ENCODE measurements at places on chromosomes 1 and 21. TPM values are rescaled to one million over a fixed set of nuclear protein-coding genes. Genes with fewer than 3 reads are reported as not detected.

- no peak for DNase-seq
Observed at GRCh38 chr1:214224611-214225354, 56.2 kb upstream of the SMYD2 start.

Gene VWA5B1
- total RNA-seq, result 0.30 TPM

DNA sequence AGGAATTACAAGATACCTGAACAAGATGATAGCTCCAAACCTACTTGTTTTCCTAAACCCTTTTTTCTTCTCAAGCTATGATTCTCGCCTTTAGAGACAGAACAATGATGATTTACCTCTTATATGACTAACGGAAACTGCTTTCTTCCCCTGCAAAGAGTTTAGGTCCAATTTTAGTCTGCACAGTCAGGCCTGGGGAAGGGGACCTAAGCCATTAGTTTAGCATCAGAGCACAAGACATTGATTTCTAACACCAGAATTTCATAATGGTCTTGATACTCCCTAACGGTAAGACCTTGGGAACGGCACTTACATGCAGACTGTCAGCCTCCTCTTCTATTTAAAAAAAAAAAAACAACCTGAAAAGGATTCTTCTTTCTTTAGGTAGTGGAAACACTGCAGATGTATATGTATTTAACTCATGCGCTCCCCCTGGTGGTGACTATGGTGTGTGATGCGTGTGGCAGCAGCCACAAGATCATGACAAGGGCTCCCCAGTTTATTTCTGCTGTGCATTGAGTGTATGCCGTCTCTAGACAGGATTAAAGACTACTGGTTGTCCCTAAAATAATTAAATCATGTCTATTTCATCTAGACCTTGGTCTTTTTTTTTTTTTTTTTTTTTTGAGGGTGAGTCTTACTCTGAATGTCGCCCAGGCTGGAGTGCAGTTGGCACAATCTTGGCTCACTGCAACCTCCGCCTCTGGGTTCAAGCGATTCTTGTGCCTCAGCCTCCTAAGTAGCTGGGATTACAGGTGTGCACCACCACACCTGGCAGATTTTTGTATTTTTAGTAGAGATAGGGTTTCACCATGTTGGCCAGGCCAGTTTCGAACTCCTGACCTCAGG is 37.3 kb upstream of the TMEM222 start:
- peak; percentile 89 for DNase-seq

- no peak for DNase-seq
Observed at GRCh38 chr1:230705289-230706019, 8.5 kb downstream of the AGT start.

DNA sequence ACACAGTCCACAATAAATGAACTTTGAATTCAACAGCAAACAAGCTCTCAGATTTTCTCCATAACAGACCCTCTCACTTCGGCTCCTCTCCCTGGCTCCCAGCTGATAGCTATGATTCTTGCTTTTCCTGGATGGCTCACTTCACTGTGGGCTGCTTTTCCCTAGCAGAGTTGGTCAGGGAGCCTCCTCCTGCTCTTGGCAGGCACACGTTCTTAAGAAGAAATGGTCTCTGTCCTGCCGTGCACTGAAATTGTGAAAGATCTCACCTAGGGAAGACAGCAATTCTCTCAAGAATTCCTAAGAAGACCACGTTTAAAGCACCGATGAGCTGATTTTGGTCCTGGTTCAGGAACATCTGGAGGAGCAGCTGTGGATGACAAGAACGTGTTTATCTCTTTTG is 148.5 kb upstream of the KCNK2 start:
- DNase-seq, result no peak

- no peak for DNase-seq
Observed at GRCh38 chr1:113834716-113835115, 22.4 kb upstream of the RSBN1 start.

- DNase-seq, result no peak
Observed at GRCh38 chr1:59928996-59929395, 2.4 kb upstream of the CYP2J2 start.

Gene EXO1
- total RNA-seq, result 49.3 TPM

DNA sequence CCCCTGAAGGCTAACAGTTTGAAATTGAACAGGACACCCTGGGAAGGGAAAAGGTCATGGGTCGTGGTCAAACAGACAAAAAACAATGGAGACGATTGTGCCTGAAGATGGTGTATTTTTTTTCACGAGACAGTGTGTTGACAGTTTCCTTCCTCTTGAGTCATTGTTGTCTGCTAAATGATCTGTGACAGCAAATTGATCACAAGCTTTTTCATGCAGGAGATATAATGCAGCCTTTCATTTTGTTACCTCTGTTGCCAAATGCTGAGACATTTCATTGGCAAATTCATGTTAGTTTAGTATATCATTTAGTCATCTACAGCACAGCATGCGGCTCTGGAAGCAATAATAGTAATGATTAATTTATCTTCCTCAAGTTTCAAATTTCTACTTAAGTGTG is 27.7 kb downstream of the UBE2U start:
- no peak for DNase-seq

DNA sequence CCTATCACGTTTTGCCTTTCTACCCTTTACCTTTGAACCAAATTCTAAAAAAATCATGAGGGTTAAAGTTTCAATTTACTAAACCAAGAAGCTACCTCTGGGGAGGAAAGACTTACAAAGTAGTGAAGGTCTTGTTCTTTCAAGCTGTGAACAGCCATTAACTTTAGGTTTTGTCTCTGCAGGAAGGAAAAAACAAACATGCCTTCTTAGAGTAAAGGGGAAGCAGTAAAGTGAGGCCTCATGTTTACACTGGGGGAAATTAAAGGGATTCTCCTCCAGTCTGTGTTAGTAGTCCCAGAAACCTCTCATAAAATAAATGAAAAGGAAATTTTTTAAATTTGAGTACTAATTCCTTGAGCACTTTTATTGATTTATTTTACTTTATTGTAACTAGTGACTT is 780.2 kb upstream of the ADGRL2 start:
- DNase-seq, result no peak

Gene S100A11
- 44.7 TPM for total RNA-seq

DNA sequence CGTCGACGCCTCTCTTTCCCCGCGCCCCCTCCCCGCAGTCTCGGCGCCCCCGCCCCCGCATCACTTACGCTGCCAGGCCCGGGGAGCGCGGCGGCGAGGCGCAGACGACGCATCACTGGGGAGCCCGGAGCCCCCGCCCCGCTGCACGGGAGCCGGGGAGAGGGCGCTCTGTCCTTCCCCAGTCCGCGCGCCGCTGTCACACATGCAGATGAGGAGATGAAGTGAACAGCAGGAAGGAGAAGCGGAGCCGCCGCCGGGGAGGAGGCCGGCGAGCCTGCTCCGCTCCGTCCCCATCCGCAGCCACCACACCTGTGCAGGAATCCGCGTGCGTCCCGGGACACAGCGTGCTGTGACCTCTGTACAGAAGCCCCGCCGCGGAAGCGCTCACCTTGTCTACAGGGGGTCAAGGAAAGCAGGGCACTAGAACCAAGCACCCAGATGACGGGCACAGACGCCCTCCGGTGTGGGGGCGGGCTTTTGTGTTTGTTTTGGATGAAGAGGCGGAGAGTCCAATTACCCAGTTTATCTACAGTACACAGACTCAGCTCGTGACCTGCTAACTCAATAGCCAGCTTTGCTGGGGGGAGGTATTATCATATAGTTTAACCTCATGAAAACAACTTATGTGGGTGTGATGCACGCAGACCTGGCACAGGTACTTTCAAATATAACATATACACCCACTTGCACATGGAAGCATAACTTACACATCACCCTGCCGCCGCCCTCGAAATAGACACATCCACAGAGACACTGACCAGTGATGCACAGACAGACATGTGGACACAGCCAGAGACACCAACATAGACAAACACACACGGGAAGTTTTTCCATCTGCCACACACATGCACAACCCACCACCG is 12.4 kb downstream of the KLHDC8A start:
- no peak for DNase-seq

Gene CRYBG2
- 6.3 TPM for total RNA-seq

Gene FTCD
- total RNA-seq, result 1.4 TPM

All from neural crest cell (in vitro differentiated cells).